ENCODE measurements at places on chromosomes 2 and 18. TPM values are rescaled to one million over a fixed set of nuclear protein-coding genes. Genes with fewer than 3 reads are reported as not detected.

DNA sequence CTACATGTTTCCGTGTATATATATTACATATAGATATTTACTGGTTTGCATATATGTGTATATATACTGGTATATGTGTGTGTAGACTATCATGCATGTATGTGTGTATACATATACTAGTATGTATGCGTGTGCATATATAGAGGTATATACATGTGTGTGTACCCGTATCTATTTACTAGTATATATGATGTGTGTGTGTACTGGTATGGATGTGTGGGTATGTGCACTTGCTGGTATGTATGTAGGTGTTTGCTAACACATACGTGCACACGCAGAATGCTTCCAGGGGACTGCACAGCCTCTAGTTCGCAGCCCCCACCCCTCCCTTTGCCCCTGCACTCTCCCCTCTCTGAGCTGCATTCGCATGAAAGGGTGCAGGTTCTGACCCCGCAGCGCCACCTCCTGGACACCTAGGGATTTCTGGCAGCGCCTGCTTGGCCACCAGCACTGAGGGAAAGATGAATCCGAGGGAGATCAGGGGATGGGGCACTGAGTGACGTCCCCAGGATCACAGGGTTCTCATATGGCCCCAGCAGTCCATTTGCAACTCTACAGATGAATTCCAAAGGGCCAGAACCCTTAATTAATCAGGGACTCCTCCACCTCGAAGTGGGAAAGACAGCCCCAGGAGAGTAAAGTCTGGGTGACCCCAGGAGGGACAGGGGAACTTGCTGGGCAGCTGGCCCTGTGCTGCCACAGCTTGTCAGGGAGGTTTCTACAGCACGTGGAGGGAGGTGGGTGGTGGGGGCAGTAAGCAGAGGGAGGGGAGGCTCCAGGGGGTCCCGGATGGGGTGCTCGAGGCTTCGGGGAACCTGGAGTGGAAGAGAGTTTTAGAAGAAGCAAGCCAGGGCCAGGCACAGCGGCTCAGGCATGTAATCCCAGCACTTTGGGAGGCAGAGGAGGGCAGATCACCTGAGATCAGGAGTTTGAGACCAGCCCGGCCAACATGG, 66.8 kb upstream of the ASAP2 start:
- DNase-seq, result peak; percentile 86

DNA sequence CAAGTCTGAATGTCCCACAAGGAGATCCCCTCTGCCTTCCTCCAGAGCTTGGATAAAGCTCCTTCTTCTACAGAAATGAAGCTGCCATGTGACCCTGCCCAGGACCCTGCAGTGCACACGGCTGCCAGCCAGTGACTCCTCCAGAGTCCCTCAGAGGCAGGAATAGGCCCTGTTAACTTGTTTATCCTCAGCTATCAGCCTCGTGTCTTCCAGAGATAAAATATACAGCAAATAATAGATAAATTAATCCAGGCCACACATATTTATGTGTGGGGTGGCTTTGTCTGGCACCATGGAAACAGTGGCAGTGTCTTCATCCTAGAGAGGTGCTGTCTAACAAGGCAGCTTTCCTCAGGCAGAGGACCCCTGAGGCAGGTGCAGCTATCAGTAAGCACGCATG, 66.7 kb downstream of the TMEM18 start:
- DNase-seq, result no peak

DNA sequence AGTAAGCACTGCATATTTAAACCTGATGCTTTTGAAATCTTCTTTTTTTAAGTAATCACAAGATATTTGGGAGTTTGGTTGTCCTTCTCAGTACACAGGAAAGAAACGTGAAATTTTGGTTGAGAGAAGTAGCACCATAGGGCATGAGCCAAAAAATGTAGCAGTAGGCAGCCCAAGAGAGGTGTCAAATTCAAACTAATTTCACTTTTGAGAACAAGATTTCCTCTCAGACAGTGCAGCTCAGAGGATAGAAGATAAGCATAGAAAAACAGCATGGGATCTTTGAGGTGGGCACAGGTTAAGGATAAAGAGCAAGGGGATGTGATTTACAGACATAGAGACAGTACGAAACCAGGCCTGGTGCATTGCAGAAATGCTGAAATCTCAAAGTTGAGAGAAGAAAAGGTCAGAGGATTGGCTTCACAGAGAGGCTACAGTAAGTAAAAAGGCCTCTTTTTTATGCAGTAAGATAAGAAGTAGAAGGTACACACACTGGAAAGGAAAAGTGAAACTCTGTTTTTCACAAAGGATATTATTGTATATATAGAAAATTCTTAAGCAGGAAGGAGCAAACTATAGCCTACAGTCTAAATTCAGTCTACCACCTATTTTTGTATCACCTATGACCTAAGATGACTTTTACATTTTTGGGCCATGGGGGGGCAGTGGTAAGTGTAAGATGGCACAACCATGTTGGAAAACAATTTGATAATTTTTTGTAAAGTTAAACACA, 89.8 kb downstream of the PKP4 start:
- DNase-seq, result no peak

GRCh38 chr2:5315512-5315911, 376.7 kb upstream of the SOX11 start:
- DNase-seq, result no peak

ANKRD23 gene
- 4.2 TPM for total RNA-seq

PRADC1 gene
- total RNA-seq, result 25.4 TPM

GRCh38 chr2:23801396-23801795, 125.5 kb downstream of the ATAD2B start:
- DNase-seq, result no peak

- no peak for DNase-seq
Measured at GRCh38 chr2:201974171-201975100, 59.2 kb upstream of the FZD7 start.

- no peak for DNase-seq
Measured at GRCh38 chr2:74730530-74730929, 76.5 kb downstream of the SEMA4F start.

GRCh38 chr18:22637787-22638186, 220.1 kb upstream of the CTAGE1 start:
- no peak for DNase-seq

DNA sequence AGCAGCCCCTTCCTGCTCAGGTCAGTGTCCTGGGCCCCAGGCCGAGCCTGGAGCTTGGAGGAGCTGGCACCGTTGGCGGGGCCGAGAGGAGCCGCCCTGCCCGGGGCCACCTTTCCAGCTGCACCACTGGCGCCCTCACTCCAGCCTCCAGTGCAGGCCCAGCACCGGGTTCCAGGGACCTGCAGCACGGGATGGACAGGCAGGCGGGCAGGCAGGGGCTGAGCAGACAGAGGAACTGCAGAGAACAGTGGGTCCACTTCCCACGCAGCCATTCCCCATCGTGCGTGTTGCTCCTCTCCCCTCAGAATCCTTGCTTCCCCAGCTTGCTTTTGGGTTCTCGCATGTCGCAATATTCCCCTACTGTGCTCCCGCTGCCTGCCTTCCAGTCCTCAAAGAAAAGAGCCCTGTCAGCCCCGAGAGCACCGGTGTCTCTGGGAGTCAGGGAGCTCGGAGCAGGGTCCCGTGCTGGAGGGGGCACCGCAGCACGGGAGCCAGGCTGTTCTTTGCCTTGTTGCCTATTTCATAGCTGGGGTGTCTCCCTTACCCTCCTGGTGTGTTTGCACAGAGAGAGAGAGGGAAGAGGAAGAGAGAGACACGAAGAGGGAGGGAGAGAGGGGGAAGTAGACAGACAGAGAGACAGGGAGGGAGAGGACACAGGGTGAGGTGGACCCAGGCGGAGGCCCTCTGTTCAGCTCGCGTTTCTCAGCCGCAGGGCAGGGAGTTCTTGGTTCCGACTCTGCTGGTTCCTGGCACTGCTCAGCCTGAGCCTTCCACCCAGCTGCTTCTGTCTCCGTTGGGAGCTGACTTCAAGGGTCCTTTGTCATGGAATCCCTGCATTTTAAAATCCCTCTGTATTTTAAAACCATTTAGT, 126.0 kb downstream of the MBP start:
- no peak for DNase-seq

LRRTM4 gene
- total RNA-seq, result 0.09 TPM

GRCh38 chr2:211755187-211755586, 783.4 kb downstream of the ERBB4 start:
- no peak for DNase-seq

DNA sequence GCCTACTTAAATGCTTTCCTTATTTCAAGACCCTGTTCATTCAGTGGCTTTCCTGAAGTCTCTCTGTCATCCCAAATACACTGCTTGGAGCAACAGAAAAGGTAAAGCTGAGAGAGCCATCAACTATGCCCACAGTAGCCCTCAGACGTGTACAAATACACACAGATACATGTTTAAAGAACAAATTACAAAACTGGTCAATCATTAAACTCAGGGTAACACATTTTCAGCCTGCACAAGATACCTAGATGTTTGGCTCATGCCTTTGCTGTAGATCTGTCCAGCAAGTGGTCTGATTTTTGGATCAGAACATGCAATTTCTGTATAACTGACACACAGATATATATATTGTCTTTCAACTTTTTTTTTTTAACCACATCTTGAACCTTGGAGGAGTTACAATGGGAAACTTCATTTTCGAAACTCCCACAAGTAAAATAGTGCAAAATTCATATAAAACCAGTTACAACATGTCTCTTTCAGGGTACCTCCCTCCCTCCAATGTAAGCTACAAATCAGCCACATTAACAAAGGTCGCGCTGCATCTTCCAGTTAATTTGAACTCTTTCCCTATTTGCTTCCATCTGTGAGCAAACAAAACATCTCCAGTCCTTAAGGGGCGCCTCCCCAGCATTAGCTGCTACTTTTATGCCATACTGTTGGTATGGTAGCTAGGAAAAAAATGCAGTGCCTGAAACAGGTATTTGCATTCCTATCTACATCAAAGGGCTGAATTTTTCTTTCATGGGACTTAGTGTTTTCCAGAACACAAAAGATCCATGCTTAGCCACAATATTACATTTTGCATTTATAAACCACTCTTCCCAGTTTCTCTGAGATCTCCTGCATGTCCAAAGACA, 311.9 kb downstream of the NRXN1 start:
- DNase-seq, result no peak

GRCh38 chr2:211611061-211611518, 927.5 kb downstream of the ERBB4 start:
- no peak for DNase-seq

SANBR gene
- total RNA-seq, result 3.1 TPM

- no peak for DNase-seq
Measured at GRCh38 chr2:95353055-95353575, 49.4 kb upstream of the FAHD2A start.

DNA sequence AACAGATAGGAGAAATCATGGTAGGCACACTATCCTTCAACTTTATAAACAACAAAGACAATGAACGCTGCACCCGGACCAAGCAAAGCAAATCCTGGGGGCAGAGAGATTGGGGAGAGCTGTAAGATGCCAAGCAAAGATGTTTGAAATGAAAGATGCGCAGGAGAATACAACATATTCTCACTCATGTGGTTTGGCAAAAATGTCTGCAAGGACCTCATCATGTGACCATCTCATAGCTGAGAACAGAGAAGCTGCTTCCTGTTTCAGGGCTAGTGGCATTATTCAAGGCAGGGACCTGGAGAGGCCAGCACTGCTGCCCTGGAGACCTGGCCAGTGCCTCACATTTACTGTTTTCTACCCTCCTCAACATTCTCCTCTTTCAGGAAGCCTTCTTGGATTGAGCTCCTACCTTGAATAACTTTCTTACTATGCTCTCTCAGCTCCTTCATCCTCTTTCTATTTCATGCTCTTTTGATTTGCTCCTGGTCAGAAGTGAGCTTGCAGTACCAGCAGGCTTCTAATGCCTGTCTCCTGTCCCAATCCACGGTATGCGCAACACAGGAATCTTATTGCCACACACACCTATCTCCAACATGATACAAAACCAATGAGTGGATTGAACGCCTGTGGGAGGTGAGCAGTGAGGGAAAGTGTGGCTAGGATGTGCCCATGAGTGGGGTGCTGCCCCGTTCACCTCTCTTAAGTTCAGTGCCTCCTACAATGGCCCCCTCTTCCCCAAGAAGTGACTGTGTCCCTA, 133.0 kb downstream of the CELF4 start:
- no peak for DNase-seq

GLS gene
- 38.6 TPM for total RNA-seq

ASB18 gene
- total RNA-seq, result not detected

GRCh38 chr2:609881-610280, 67.3 kb downstream of the TMEM18 start:
- peak; percentile 25 for DNase-seq

- no peak for DNase-seq
Measured at GRCh38 chr2:129751409-129751808, 228.1 kb upstream of the RAB6C start.

- DNase-seq, result no peak
Measured at GRCh38 chr2:166610180-166610912, 116.3 kb upstream of the SCN7A start.

DNA sequence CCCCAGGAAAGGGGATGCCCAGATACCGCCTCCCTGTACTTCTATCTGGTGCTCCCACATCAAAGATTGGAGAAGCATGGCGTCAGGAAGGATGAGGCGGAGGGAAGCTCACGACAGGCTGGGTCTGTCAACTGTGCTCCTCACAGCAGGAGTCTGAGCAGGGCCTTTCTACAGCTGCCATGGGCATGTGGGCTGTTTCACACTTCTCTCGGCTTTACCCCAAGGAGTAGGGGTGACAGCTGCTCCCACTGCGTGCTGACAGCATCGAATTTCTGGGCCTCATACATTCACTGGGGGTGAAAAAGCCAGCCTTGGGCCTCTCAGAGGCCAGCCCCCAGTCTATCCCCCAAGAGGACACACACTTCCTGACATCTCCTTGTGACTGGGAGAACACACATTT, 21.1 kb downstream of the NEURL3 start:
- DNase-seq, result no peak

GRCh38 chr18:29083545-29083944, 906.6 kb upstream of the CDH2 start:
- DNase-seq, result no peak

DNA sequence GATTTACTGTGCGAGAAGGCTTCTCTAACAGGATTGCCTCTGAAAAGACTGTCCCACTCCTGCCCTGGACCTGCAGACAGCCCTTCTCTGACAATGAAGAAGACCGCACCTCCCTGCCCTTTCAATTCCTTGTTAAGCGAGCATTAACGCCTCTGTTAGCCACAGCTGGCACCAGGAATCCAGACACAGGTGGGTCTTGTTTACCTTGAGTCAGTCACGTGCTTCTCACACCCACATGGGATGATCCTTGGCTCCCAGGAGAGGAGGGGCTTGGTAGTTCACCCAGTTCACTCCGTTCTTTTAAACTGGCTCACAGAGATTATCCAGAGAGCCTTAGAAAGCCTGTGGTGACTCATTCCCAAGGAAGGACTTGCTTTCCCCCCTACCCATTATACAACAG, 410.5 kb upstream of the MEIS1 start:
- DNase-seq, result no peak
